ENCODE measurements at places on chromosomes 6 and 20. TPM values are rescaled to one million over a fixed set of nuclear protein-coding genes. Genes with fewer than 3 reads are reported as not detected.

GRCh38 chr6:158411998-158412397, 99.7 kb downstream of the TULP4 start:
- DNase-seq, result peak; percentile 37

- DNase-seq, result peak; percentile 94
These were observed 115.1 kb downstream of the JAG1 start for GRCh38 chr20:10558635-10559187.

DNA sequence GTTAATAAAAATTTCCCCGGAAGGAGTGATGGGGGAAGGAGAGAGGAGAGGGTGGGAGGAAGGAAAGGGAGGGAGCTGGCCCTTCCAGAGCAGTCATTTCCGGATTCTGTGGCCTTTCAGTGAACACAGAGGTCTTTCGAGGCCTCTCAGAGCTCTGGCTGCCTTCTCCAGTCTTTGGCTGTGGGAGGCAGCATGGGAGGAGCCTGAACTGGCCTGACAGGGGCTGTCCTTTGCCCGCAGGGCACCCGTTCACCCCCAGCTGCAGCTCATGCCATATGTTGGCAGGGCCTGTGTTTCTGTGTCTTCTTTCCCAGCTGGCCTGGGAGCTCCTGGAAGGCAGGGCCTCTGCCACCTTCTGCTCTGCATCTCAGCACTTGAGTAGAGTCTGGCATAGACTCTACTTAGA, 95.5 kb downstream of the PPP1R14C start:
- DNase-seq, result peak; percentile 73

DNA sequence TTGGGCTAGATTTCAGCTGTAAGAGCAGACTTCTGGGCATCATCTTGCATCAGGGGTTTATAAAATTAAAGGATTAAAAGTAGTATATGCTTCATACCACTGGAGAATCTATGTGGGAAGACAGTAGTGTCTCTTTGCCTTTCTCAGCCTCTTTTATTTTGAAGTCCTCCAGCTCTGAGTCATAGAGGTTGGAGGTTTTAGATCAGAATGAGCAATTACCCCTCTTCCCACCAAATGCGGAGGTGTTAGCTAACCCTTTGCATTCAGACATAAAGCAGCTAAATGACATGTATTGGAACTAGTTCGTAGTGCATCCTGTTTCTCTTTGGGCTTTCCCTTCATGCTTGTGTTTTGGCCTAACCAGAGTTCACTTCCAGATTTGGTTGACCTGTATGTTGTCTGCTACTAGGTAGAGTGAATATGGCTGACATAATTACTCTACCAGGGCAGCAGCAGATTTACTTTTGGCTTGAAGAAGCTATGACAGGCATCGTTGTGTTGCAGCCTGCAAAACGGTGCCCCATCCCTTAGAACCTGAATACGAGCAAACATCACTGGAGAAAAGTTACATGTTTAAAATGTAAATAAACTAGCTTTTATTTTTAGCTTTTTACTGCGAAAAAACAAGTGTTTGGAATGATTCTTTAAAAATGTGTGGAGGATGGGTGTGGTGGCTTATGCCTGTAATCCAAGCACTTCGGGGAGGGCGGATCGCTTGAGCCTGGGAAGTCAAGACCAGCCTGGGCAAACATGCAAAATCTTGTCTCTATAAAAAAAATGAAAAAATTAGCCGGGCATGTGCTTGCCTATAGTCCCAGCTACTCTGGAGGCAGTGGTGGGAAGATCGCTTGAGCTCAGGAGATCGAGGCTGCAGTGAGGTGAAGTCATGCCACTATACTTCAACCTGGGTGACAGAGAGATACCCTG, 82.2 kb downstream of the MYO6 start:
- peak; percentile 33 for DNase-seq

The PIM1 gene
- 8.2 TPM for total RNA-seq
